ENCODE measurements at places on chromosomes 2 and 18.

GRCh38 chr2:40101131-40101575 lies 322.1 kb upstream of the THUMPD2 start:
- DNase-seq = no peak

- no peak for DNase-seq
These were observed 146.3 kb downstream of the ATL2 start for GRCh38 chr2:38230756-38231155.

- no peak for DNase-seq
These were observed 9.8 kb downstream of the REL start for GRCh38 chr2:60891180-60891579.

- no peak for DNase-seq
These were observed 548.6 kb downstream of the LRP1B start for GRCh38 chr2:141582213-141582612.

- DNase-seq = no peak
These were observed 632.0 kb upstream of the PIK3C3 start for GRCh38 chr18:41323044-41323443.
